ENCODE measurements at places on chromosomes 7 and 10. TPM values are rescaled to one million over a fixed set of nuclear protein-coding genes. Genes with fewer than 3 reads are reported as not detected.

The NUPR2 gene
- total RNA-seq, result not detected

The PPP1R3A gene
- 133 TPM for total RNA-seq

The HECW1 gene
- not detected for total RNA-seq

The TMEM236 gene
- 0.66 TPM for total RNA-seq

The AOC1 gene
- 0.36 TPM for total RNA-seq

The DGKB gene
- total RNA-seq, result 0.30 TPM

The ASB4 gene
- 6.3 TPM for total RNA-seq

The SPOCK2 gene
- 8.6 TPM for total RNA-seq

The NFE2L3 gene
- 0.99 TPM for total RNA-seq

The AKR1B15 gene
- not detected for total RNA-seq

The FZD8 gene
- 6.6 TPM for total RNA-seq

The LIPF gene
- total RNA-seq, result not detected

The HABP2 gene
- total RNA-seq, result not detected

The MMP21 gene
- not detected for total RNA-seq

The EN2 gene
- total RNA-seq, result 0.11 TPM

The SSMEM1 gene
- total RNA-seq, result not detected

The PLXDC2 gene
- total RNA-seq, result 16.6 TPM

The C10orf53 gene
- not detected for total RNA-seq

The H2AZ2 gene
- 265 TPM for total RNA-seq

The NKX1-2 gene
- total RNA-seq, result not detected

The ARHGEF35 gene
- 0.38 TPM for total RNA-seq

The PHKG1 gene
- 21.4 TPM for total RNA-seq
